ENCODE measurements at places on chromosomes 7 and 10.

DNA sequence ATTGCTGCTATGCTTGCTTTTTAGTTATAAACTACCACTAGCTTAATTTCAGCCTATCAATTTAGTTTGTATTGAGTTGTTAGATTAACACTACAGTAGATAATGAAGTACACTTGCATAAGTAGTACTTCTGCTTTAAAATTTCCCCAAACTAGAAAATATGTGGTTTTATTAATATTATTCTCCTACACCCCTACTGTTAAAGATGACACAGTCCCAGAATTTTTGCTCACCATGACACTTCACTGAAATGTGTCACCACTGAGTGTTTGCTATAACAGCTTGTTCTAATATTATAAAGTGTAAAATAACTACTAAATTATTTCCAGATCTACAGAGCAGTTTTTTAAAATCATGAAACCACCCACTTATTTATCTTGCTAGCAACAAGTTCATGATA is 31.6 kb downstream of the RHEB start:
- DNase-seq, result no peak

DNA sequence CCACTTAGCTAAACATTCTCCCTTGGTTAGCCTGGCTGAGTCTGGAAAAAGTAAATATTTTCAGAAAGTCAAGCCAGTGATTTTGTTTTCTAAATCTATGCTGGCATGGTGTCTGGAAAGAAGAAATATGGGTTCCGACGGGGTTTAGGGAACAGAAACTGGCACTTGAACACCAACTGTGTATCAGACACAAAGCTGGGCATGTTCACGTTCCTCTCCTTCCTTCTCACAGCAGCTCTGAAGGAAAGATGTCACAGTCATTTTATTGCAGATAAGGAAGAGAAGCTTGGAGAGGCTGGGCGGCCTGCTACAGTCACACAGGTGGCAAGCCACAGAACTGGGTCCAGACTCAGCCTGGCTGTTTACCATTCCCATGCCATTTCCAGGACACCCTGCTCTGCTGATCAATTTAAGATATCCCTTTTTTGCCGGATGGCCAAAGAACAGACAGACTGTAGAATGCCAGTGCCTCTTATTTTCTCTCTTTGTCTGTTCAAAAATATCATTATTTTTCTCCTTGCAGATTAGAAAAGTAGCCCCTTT is 118.8 kb downstream of the HERPUD2 start:
- no peak for DNase-seq

- no peak for DNase-seq
Observed at GRCh38 chr7:57367171-57367570, 82.8 kb upstream of the ZNF716 start.

GRCh38 chr7:38699471-38699870 is 68.3 kb upstream of the AMPH start:
- no peak for DNase-seq

DNA sequence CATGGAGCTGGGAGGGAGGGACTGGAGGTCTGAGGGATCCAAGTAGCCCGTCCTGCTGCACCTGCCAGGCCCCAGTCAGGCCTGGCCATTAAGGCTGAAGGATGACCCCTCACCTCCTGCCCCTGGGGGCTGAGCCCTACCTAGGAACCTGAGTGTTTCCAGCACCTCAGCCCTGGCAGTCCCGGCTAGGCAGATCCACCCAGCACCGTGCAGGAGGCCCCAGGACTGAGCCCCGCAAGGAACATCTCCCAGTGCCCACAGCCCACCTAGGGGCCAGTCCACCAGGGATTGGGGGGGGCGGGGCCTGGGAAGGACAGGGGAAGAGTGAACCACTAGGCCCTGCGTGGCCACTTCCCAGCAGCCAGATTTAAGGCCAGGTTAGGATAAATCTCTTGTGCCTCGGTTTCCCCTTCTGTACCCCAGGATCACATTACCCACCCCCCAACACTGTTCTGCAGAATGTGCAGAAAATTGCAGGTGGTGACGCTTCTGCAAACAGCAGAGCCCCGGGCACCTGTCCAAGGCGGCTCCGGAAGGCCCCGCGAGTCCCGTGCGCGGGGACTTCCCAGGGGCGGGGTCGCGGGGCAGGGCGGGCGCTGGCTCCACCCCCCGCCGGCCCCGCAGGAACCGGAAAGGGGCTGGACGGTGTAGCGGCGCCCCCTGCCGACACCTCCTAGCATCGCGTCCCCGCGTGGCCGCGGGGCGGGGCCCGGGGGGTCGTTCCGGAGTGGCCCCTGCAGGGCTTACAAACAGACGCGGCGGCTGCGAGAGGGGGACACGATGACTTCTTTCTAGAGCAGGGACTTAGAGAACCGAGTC is 55.9 kb downstream of the PWWP2B start:
- peak; percentile 90 for DNase-seq

- DNase-seq, result no peak
Observed at GRCh38 chr10:79417731-79418130, 27.7 kb downstream of the ZCCHC24 start.

- no peak for DNase-seq
Observed at GRCh38 chr7:102942181-102942866, 29.5 kb downstream of the LRRC17 start.

GRCh38 chr7:1695800-1696454 is 25.9 kb downstream of the ELFN1 start:
- no peak for DNase-seq
